ENCODE measurements at places on chromosomes 2 and 18.
A peak's percentile ranks its signal among the peaks of the same experiment; 100 is the strongest.

DNA sequence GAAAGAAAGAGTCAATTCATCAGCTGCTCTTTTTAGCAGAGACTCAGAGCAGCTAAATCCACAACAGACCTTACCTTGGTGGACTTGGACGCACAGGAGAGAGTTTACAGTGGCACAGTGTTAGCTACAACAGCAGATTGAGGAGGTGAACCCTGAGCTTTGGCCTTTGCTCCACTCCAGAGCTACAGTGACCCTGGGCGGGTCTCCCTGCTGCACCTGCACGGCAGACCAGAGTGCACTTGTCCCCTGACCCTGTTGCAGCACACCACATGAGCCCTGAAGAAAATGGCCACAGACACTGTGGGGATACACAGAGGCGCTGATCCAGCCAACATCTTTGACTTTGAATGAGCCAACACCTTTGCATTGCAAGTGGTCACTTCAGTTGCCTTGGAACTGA is 11.0 kb downstream of the SLC19A3 start:
- DNase-seq = no peak

GRCh38 chr2:159971365-159972152 is 90.9 kb downstream of the PLA2R1 start:
- peak; percentile 65 for DNase-seq

DNA sequence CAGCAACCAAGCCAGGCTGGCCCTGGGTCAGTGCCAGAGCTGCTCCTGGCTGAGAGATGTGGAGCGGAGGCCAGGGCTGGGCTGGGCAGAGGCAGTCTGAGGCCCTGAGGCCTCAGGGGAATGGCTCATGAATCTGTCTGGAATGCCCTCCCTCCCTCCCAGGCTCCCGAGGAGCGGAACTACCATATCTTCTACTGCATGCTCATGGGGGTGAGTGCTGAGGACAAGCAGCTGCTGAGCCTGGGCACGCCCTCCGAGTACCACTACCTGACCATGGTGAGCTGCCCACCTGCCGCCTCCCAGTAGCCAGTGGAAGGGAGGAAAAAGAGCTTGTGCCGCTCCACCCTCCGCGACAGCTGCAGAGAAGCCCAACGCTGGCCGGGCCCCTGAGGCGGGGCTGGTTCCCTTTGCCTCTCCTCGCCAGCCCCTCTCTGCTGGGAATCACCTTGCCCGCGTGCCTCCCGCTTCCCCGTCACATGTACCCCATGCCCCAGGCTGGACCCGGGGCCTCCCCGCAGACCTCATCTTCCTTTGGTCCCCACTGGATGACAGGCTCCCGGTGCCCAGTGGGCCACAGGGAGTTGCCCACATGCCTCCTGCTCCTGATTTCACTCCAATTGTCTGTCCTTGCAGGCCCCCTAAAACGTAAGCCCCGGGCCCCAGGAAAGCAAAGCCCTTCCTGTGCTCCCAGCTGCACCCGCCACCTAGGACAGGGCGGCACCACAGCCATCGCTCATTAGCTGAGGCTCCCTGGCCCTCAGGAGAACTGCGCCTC is 41.1 kb downstream of the MYO7B start:
- no peak for DNase-seq

GRCh38 chr2:71839826-71840225 is 307.8 kb downstream of the CYP26B1 start:
- DNase-seq = no peak

GRCh38 chr18:10319026-10319425 is 135.4 kb upstream of the APCDD1 start:
- no peak for DNase-seq

GRCh38 chr18:156514-157230 is 1.7 kb upstream of the USP14 start:
- DNase-seq = no peak

GRCh38 chr18:58408665-58409064 is 220.2 kb downstream of the ALPK2 start:
- no peak for DNase-seq

GRCh38 chr2:175187378-175187777 is 5.9 kb upstream of the ATP5MC3 start:
- DNase-seq = no peak

GRCh38 chr2:219125225-219125885 is 35.3 kb downstream of the NHEJ1 start:
- no peak for DNase-seq

DNA sequence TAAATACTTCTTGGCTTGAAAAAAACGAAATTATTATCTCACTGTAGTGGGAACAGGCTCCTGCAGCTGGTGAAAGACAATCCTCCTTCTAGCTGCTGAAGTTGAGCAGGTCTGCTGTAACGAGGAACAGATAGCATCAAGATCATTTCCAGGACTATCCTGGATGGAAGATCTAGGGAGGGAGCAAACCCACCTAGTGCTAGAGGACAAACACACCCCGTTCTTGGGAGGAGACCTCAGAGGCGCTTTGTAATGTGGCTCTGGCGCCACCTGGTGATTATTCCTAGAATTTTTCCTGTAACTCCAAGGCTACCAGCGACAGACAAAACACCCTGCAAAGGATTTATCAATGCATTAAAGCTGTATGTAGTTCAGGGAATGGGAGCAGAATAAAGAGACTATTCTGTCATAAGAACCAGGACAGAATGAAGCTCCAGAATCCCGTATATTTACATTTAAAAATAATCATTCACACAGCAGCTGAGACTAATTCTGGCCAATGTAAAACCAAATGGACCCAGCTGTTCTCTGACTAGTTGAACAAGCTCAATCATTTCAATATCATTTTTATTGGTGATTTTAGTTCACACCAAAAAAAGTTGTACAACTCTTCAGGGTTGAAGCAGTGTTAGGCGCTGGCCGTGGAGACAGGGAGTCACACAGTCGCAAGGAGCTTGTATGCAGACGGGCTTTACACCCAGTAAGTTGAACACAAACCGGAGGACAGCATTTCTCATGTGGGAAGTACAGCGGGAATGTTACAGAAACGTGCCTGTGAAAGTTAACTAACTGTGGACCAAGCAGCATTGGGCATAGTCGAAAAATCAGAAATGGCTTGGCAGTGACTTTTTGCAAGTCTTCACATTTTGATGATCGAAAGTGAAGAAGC is 290.3 kb downstream of the TRIB2 start:
- peak; percentile 60 for DNase-seq

DNA sequence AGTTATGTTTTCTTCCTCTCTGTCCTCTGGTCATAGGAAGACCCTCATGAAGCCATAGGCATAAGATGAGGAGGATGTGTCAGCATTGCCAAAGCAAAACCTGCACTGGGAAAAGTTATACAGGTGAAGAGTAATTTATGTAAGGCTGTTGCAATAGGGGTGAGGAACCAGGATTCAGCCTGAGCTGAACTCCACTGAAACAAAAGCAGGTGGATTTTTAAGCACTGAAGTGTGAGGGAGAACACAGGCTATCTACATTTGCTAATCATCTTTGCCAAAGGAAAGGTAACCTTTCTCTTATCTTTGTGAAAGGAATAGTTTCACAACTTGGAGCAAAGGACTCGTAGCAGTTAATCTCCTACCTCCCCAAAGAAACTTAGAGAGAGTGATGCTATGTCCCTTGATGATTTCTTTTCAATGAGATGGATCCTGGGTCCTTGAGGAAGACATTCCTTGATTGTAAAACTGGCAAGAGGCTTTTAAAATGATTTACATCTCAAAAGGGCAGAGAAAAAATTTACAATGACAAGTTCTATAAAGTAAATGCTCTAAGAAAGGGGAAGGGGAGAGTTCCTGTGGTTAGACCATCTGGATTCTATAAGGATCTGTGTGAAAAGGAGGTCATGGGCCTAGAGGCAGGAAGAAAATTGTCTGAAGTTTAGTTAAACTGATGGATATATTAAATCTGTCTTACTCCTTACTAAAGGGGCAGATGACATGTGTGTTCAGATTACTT is 385.4 kb upstream of the CDH7 start:
- DNase-seq = no peak

- DNase-seq = no peak
Observed at GRCh38 chr2:85712849-85713612, 18.9 kb downstream of the GNLY start.

GRCh38 chr2:17719562-17720371 is 33.8 kb downstream of the SMC6 start:
- no peak for DNase-seq

DNA sequence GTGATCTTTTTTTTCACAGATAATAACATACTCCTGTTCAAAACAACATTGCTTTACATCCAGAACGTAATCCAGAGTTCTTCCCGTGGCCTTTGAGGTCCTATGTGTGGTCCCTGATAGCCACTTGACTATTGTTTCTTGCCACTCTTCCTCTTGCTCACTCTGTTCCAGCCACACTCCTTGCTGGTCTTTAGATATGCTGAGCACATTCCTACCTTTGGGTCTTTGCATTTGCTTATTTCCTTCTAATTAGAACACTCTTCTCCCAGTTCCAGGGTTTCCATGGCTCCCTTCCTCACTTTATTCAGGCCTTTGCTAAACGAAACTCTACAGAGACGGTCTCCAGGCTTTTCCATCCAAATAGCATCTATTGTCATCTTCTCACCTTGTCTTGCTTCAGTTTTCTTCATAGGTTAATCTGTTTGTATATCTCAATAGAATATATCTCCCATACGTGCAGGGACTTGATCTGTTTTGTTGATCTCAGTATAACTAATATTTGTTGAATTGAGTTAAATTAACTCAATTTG is 59.9 kb downstream of the ACSL3 start:
- no peak for DNase-seq

- DNase-seq = no peak
Observed at GRCh38 chr2:173300458-173300857, 54.2 kb upstream of the CDCA7 start.

DNA sequence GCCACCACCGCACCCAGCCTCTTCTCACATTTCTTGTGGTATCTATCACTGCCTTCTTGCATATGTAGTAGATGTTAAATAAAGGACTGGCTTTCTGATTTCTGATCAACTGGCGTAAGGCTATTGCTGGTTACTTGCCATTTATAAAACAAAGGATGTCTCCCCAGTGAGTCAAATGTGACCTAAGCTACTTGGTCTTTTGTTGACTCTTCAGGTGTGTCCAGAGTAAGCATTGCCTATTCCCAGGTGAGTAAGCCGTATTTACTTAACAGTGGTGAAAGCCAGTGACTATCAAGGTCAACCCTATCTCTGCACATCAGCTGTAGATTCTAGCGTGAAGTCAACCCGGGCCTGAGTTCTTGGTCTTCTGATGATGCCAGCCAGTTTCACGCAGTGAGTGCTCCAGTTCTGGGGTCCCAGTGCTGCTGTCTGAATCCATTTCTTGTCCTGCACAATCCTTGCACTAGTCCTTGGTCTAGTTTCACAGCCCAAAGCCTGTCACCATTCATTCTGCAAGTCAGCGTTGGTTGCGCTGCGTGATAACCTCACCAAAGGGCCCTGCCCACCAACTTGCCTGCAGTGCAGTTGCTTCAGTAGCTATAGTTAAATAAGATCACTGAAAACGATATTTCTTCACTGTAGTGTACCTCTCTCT is 120.2 kb downstream of the GBX2 start:
- DNase-seq = no peak

GRCh38 chr18:8006979-8007378 is 439.9 kb downstream of the PTPRM start:
- DNase-seq = no peak

DNA sequence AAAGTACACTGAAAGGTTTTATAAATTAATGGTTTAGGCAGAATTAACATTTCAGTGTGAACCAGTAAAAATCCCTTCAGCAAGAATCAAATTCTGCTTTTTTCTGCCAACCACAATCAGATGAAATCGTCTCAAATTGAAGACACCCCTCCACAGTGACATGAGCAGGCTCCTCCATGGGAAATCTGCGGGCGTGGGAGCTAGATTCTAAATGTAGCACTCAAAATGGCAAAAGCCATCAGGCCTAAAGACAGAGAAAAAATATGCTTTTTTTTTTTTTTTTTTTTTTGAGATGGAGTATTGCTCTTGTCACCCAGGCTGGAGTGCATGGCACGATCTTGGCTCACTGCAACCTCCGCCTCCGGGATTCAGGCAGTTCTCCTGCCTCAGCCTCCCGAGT is 55.8 kb upstream of the MRPS9 start:
- no peak for DNase-seq

DNA sequence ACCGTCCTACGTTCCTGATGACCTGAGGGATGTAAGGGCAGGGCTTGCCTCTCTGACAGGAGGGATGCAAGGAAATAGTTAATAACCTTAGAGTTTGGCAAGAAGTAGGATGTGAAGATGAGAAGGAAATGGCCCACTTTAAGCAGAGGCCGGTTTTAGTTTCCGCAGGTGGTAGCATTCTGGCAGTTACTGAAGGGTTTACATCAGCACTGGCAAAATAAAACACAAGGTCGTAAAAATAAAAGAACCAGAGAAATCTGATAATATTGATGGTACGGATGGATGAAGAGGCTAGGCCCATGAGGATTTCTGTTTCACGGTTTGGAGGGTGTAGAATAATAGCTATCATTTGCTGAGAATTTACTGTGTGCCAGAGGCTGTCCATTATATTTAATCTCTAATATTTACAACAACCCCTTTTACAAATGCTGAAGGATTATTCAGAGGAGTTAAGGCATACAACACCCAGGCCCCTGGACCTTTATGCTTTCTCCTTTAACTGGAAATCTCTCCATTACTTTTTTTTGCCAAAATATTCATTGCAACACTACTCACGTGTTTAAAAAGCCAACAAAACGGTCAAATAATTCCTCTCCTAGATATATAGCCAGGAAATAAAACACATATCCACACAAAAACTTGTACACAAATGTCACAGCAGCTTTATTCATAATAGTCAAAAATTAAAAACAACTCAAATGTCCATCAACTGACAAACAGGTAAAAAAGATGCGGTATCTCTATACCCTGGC is 28.5 kb downstream of the DAPL1 start:
- no peak for DNase-seq

- no peak for DNase-seq
Observed at GRCh38 chr2:226798422-226799210, 1.0 kb downstream of the IRS1 start.

DNA sequence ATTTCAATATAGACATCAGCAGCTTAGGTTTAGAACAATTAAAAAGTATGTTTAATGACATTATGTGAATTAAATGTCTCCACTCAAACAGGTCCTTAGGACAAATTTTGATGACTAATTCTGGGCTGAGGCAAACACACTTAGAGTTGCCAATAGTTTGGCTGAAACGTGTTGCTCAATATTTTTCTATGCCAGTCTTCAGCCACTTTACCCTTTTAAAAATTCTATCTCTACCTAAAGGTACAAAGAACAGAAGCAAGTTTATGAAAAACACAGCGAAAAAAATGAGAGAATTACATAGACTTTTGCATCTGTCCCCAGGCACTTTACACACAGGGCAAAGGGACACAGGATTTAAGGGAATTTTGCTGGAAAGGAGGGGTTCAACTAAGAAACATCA is 4.5 kb downstream of the IDH1 start:
- no peak for DNase-seq
